ENCODE measurements at places on chromosomes 12 and 14.

- DNase-seq = peak; percentile 63
These were observed 228.1 kb upstream of the AMIGO2 start for GRCh38 chr12:47307680-47308399.

- DNase-seq = no peak
These were observed 262.3 kb downstream of the NUAK1 start for GRCh38 chr12:105876396-105876927.

- DNase-seq = no peak
These were observed 38.9 kb upstream of the BDKRB2 start for GRCh38 chr14:96165493-96166436.

DNA sequence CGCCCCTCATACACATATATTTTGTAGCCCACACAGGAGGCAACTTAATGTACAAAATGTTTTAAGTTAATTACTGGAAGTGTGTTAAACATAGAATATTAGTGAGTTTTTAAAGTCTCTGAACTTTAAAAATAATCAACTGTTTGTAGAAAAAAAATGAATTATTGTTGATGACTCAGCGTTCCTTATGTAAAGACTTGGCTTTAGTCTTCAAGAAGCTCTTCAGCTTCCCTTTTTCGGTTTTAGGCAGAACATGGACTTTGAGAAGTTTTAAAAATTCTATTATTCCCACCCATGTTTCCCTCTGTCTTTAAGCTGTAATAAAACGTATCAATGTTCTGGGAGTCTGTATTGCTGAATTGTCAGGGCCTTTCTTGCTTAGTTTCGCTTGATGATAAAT is 269.5 kb downstream of the FBXL14 start:
- DNase-seq = no peak

- no peak for DNase-seq
These were observed 26.4 kb downstream of the DNAH10 start for GRCh38 chr12:123788541-123788940.

Data from AG08396 (cell line).